GM23338 (cell line): ENCODE measurements at places on chromosomes 2 and 18.

GRCh38 chr2:69255760-69256159 is 131.3 kb downstream of the GFPT1 start:
- no peak for DNase-seq

DNA sequence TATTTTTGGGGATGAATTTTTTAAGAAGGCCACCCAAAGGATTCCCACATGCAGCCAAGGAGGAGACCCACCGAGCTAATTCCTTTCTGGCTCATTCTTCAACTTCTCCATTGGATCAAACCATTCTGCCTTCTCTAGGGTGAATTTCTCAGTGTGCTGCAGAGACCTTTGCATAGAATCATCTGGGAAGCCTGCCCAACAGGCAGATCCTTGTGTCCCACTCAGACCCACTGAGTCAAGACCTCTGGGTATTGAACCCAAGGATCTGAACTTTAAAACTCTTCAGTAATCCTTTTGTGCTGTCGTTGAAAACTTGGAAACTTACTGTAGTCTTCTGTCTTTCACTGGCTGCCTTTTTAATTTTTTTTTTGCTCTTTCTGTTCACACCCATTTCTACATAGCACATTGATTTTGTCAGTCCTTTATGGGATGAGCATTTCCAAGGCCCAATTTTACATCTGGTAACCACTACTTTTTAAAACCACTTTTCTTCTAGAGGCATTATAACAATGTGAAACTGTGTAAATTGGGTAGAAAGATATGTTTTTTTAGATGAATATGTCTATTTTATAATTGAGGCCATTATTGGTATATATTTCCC is 120.2 kb downstream of the TSN start:
- no peak for DNase-seq

DNA sequence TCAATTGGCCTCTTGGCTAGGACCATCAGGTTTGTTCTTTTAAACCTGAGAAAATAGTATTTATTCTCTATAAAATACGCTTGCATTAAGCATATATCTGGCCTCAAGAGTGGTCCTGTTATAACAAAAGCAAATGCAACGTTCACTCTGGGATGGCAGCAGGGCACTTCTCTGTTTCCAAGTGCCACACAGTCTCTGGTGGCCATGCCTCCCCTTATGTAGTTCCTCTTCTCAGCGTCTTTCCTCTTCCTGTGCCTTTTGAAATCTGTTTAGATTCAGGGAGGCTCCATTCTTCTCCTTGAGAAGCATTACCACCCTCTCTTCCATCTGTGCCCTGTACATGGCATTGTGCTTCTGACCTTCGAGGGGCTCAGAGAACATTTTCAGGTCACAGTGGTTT is 51.9 kb downstream of the TSHZ1 start:
- DNase-seq, result no peak

GRCh38 chr2:105454801-105455485 is 56.1 kb upstream of the FHL2 start:
- DNase-seq, result peak; percentile 69

GRCh38 chr2:239379641-239380170 is 21.1 kb downstream of the HDAC4 start:
- DNase-seq, result peak; percentile 41

DNA sequence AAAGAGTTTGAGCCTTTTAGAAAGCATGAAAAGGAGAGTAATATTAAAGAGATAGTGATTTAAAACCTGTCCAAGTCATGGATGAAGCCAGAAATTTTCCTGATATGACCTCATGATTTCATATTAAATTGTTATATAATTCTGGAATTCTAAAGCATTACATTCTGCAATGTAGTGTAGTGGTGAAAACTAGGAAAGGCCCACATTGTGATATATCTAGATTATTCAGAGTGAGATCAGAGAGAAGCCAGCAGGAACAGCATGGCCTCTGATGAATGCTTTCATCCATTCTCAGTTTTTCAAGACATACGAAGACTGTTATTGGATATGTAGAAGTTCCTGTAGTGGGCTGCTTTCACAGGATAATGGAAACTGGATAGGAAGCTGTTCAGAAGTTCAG is 98.8 kb downstream of the LCLAT1 start:
- no peak for DNase-seq

DNA sequence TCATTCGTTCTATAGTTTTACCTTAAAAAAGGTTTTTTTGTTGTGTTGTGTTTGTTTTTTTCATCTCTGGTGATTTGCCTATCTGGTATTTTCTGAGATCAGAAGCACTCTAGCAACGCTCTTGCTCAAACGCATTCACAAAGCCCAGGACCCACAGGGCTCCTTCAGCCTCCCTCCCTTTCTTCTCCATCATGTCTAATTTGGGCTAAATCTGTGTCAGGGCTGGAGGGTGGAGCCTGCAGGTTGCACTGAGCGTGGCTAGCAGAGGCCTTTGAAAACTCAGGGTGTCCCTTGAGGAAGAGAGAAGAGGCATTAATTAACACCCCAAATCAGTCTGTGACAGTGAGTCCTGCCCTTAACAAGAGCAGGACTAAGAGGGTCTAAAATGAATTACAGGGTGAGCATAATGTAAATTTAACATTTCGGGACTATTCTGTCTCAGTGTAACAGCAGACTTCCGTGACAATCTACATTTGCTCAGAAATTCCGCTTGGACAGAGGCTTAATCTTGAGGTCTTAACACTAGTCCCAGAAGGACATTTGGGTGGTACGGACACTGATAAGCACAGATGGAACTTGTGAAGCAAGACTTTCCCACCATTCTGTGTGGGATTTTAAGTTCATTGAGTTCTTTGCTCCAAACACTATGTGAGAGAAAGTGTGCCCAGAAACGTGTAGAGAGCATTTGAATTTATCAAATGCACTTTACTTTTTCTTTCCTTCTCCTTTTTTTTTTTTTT is 174.4 kb upstream of the APCDD1 start:
- DNase-seq, result no peak

DNA sequence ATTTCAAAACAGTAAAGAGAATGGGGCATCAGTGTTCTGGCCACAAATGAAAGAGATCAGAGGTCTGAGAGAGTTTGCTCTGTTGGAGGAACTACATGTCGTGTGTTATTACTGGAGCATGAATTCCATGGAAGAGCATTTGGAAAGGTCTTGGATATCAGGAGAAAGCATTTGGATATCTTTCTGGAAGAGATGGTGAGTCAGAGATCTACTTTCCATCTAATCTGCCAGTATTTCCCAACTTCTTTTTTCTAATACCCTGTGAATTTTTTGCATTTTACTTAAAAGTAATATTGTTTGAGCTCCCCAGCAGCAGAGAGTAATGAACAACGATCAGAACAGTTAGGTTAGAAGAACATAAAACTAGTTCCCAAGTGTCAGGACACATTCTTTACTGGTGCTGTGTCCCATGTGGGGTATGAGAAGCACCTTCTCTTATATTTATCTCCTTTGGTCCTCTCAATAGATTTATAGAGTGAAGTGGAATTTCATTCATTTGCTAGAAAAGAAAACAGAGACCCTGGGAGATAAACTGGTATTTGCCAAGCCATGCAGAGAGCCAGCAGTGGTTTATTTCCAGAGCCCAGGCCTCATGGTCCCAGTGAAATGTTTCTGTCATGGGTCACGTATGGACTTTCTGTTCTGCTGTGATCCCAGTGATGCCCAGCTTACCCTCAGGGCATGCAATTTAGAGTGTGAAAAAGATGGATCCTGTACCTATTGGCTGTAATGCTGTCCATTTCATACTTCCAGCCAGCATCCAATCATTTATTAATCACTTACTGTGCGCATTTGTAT is 130.8 kb upstream of the NT5C1B start:
- no peak for DNase-seq

GRCh38 chr2:8006626-8007025 is 675.2 kb upstream of the ID2 start:
- no peak for DNase-seq

DNA sequence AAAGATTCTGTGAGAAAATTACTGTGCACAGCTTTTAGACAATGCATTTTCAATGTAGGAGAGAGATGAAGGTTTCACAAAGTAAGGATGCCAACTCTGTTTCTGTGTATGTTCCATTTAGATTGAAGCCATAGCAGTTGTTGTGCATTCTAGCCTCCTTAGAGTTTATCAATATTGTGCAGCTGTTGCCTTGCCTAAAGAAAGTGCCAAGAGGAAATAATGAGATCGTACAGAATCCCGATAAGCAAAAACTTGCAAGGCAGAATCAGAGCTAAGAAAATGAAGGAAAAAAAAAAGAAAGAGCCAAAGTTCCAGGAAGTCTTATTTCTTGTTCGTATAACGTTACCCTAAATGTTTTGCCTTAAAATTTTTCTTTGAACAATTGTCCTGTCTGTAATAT is 965.0 kb downstream of the DCDC2C start:
- no peak for DNase-seq

- DNase-seq, result no peak
These were observed 173.3 kb upstream of the ZEB2 start for GRCh38 chr2:144693179-144693578.

DNA sequence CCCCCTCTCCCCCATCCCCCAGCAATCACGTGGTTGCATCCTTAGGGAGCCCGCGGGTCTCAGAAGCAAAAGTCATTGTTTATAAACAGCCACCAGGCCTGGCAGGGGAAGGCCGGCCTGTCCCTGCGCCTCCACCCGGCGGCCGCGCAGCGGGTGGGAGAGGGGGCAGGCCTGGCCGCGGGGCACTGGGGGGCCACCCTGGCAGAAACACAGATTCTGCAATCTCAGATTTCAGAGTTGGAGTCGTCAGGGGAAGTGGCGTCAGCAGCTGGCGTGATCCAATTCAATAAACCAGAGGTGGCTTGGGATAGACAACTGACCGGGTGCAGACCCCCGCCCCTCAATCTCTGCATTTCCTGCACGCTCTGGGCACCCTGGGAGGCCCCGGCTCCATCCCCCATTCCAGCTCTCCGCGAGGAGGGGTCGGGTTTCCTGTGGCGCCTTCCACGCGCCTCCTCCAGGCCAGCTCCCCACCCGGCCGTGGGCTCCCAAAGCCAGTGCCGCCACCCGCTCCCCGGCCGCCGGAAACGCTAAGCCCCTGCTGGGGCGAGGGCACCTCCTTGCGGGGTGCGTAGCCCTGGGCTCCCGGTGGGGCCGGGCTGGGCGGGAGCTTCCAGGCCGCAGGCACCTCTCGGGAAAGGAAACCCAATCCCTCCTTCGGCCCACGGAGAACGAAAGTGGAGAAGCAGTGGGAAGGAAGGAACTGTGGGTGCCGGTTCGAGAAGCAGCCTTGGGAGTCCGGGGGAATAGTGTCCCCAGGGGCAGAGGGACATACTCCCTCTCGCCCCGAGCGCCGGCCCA is 1.1 kb downstream of the BIN1 start:
- peak; percentile 77 for DNase-seq

DNA sequence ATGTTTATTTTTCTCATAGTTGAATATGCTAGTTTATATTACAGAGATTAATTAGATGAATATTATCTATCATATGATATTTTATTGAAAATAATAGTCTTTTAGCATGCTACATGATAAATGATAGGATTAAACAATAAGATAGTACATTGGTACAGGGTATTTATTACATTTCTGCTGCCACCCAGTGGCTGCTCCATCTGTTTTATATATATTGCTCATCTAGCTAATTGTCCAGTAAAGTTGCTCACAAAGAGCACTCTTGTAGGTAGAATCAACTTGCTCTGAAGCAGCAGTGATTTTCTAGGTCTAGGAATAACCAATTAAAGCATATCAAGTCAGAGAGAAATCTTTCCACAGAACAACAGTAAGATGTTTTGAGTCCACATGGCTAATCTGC is 183.3 kb downstream of the ASXL3 start:
- DNase-seq, result no peak

DNA sequence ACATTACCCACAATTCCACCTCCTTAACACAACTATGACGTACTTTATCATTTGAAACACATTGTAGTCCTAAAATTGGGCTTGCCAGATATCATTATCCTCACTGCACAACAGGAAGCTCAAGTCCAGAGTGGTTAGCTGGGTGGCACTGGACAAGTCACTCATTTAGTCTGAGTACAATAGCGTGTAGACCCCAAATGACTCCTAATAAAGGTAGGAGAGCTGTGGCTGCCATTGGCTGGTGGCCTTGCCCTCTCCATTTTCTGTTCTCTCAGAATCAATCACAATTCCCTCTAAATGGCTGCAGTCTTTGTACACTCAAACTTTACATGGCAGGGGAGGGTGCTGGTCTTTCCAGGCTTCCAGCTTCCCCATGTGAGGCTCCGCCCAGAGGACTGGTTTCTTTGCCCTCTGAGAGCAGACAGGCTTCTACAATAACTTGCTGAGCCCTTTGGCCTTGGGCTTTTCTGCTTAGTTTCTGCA is 11.7 kb downstream of the PSTPIP2 start:
- DNase-seq, result no peak

GRCh38 chr2:70212298-70212932 is 21.6 kb upstream of the C2orf42 start:
- DNase-seq, result no peak

GRCh38 chr2:979069-979928 is 28.6 kb downstream of the SNTG2 start:
- no peak for DNase-seq

DNA sequence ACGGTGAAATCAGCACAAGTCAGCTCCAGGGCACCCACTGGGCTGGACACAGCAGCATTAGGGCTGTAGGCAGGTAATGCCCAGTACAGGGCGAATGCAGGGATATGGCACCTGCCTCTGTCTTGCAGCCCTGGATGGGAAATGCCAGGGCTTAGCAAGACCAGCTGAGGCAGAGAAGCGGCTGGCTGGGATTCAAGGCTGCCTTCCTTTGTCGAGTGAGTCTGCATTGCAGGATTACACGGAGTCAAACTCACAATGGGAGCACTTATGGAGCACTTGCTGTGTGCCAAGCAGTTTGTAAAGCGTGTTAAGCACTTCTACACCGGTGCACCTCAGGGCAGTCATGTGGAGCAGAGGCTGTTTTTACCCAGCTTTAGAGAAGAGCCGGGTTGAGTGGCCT is 87.3 kb upstream of the HDAC4 start:
- no peak for DNase-seq

GRCh38 chr2:173524256-173524955 is 169.7 kb downstream of the CDCA7 start:
- DNase-seq, result no peak

DNA sequence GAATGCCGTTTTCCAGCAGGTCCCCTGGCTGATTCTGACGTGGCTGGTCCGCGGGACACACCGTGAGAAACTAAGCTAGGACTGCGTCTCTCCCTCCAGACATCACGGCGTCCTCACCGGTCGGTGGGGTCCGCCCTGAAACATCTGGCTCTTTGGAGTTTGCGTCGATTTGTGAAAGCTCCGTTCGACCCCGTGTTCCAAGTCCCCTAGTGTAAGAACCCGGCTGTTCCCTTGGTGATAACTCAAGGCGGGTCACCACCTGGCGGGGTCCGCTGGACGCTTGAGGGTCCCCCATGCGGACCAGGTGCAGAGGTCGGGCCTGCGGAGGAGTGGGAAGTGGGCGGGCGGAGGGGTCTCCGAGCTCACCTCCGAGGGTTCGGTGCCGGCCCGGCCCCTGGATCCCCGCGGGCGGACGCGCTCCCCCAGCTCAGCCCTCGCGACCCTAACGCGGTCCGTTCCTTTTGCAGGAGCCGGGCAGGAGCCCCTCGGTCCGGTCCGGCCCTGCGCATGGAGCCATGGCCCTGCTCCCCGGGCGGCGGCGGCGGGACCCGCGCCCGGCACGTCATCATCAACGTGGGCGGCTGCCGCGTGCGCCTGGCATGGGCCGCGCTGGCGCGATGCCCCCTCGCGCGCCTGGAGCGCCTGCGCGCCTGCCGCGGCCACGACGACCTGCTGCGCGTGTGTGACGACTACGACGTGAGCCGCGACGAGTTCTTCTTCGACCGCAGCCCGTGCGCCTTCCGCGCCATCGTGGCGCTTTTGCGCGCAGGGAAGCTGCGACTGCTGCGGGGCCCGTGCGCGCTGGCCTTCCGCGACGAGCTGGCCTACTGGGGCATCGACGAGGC is 65.6 kb downstream of the KCNG2 start:
- DNase-seq, result peak; percentile 30
